ENCODE measurements at places on chromosomes 4 and X.

DNA sequence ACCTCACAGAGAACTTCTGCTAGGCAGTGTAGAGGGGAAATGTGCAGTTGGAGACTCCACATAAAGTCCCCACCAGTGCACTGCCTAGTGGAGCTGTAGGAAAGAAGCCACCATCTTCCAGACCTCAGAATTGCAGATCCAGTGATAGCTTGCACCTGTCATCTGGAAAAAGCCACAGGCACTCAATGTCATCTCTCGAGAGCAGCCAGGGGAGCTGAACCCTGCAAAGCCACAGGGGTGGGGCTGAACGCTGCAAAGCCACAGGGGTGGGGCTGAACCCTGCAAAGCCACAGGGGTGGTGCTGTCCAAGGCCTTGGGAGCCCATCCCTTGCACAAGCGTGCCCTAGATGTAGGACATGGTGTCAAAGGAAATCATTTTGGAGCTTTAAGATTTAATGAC lies 1226.3 kb downstream of the PCDH7 start:
- DNase-seq = no peak

DNA sequence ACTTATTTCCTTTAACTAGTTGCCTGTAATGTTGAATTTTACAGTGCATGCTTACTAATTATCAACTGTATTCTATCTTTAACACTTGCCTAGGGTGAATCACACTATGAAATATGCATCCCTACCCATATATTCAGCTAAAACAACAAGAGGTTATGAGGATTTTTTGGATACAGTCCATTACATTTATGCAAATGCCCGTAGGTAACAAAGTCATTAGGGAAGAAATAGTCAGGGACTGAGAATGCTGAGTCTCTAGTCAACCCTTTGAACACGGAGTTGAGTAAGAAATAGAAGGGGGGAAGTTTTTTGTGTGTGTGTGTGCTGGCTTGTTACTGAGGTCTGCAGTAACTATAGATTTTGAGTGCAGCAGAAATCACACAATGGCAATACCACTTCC lies 26.1 kb upstream of the CBLL2 start:
- no peak for DNase-seq

GRCh38 chr4:86256086-86256485 lies 103.8 kb downstream of the MAPK10 start:
- DNase-seq = no peak

- DNase-seq = no peak
Measured at GRCh38 chr4:57064811-57065711, 45.1 kb downstream of the IGFBP7 start.

DNA sequence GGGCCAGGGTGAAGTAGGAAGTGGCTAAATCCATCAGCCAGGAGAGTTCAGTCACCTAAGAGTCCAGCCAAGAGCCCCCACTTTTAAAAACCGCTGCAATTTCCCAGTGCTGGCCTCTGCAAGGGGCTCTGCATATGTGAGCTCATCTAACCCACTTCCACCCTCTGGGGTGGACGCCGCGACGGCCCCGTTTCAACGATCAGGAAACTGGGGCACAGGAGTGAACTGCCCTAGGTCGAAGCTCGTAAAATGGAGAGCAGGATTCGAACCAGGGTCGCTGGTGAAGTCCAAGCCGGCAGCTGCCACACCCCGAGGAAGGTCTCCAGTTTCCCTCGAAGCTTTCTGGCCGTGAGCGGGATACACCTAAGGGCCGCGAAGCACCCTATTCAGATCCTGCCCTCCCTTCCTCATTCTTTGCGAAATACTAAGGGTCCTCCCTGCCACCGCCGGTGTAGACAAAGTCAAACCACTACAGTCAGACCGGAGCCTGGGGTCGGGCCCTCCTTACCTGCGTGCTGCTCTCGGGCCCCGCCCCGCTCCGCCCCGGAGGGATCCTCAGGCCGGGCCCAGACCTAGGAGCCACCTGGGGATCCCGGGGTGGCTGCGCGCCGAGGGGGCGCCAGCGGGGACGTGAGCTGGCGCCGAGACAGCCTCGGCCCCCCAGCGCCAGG lies 446 bp downstream of the EVC2 start:
- no peak for DNase-seq

GRCh38 chr4:146224326-146224966 lies 10.1 kb downstream of the REELD1 start:
- no peak for DNase-seq

DNA sequence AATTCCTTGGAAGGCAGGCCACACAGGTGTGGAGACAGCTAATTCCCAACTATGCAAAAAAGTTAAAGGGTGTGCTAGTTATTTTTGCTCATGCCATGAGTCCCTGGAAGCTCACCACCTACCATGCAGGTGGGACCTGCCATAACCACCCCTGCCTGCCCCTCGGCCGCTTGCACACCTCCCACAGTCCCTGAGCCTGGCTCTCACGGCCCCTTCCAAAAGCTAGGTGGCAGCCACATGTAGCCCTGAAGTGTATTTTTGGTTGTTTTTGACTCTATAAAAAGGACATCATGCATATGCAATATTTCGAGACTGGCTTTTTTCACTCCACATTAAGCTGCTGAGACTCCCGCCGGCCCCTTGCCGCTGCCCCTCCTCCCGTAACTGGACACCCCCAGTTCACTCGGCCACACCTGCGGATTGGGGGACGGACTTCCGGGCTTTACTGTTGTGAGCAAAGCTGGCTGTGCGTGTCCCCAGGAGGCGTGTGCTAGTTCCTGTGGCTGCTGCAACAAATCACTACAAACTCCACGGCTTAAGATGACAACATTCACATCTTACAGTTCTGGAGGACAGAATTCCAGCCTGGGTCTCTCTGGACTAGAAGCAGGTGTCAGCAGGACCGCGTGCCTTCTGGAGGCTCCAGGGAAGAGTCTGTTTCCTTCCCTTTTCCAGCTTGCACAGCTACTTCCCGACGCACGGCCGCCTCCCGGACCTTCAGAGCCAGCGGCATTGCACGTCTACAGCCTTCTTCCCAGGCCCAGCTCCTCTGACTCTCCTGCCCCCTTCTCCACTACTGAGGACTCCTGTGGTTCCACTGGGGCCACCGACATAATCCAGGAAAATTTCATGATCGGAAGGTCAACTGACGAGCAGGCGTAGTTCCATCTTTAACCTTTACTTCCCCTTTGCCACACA lies 24.8 kb downstream of the ZFYVE28 start:
- no peak for DNase-seq

- no peak for DNase-seq
Measured at GRCh38 chr4:108431986-108432385, 188.4 kb upstream of the RPL34 start.

- DNase-seq = no peak
Measured at GRCh38 chr4:20395160-20395773, 143.6 kb downstream of the SLIT2 start.

DNA sequence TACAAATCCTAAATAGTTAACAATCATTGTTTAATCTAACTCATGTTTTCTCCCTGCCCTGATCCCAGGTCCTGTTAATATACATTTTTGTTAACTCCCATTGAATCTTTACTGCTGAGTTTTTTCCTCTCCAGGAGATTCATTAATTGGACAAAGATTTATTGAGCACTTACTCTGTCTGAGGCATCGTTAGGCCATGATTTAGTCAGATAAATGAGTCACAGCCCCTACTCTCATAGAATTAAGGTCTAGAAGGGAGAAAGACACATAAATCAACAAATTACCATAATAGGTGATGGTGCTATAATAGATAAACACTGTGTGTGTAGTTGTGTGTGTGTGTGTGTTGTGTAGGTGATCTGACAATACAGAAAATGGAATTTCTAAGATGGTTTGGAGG lies 112.5 kb downstream of the MAPK10 start:
- DNase-seq = no peak

DNA sequence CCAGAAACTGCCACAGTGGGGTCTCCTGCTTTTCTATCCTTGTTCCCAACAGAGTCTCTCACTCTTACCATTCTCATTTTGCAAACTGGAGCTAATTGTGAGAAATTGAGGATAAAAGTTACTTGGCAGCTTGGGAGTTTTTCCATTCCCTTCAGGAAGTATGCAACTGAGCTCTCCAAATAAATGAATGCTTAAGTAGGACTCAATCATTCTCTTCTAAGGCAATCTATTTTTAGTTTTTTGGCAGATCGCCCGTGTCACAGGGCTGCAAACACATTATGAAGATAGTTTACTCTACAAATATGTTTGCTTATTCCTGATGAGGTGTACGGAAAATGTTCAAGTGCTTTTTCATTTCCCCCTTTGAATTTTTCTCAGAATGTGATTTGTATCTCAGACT lies 5.3 kb downstream of the ASB11 start:
- DNase-seq = no peak

DNA sequence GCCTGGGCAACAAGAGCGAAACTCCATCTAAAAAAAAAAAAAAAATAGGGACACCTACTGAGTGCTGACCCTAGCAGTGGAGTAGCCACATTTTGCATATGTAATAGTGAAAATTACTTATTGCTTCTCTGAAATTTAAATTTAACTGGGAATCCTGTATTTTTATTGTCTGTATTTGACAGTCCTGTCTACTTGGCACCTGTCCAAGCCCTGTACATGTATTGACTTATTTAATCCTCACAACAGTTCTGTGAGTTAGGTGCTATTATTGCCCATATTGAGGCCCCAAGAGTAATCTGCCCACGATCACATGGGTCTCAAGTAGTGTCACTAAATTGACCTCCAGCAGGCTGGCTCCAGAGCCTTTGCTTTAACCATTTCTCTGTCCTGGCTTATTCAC lies 81.6 kb downstream of the WDR19 start:
- no peak for DNase-seq

- no peak for DNase-seq
Measured at GRCh38 chr4:187576751-187577150, 418.8 kb upstream of the ZFP42 start.

DNA sequence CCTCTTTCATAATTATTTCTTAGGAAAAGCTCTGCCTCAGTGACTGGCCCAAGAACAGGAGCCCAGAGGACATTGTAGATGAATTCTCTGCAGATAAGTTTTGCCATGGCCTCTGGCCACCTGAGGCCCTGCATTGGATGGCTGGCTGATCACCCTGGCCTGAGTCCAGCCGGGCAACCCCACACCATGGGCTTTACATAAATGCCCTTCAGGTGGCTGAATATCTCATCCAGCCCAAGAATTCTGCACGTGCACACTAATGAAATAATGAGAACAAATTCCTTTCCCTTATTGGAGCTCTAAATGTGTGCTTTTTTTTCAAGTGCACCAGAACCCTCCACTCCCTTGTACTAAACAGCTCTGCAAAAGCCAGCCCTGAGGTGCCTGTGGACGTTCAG lies 65.7 kb downstream of the IRF2 start:
- DNase-seq = no peak

DNA sequence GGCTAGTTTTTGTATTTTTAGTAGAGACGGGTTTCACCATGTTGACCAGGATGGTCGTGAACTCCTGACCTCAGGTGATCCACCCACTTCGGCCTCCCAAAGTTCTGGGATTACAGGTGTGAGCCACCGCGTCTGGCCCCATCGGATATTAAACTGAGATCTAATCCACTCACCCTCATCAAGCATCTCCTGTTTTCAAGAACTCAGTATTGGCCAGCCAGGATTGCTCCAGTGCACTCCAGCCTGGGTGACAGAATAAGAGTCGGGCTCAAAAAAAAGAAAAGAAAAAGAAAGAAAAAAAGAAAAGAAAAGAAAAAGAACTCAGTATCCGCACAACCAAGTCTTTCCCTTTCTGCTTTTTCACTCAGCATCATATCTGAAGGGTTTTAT lies 167.6 kb downstream of the OR13H1 start:
- DNase-seq = no peak
